ENCODE measurements at places on chromosomes 7 and 10.

GRCh38 chr7:92282930-92283329, 37.2 kb downstream of the ANKIB1 start:
- DNase-seq, result no peak

- DNase-seq, result peak; percentile 51
Measured at GRCh38 chr7:43585562-43585961, 2.7 kb downstream of the STK17A start.

DNA sequence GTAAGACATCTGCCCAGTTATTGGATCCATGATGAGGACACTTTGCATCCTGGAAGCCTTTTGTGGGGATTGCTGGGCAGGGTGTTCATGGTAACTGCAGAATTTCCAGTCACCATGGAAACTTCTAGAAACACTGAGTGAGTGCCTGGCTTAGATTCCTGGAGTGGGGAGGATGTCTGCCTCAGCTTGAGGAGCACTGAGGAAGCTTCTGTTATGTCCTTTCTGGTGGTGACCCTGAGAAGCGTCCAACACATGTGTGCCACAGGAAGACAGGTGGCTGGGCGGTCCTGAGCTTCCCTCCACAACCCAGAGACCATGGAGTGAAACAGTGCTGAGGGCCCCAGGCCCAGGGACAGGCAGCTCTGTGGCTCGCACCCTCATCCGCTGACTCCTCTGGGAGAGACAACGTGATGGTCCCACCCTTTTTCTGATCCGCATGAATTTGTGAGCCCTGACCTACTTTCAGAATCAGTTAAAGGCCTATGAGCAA, 191.8 kb upstream of the CXCL12 start:
- no peak for DNase-seq

DNA sequence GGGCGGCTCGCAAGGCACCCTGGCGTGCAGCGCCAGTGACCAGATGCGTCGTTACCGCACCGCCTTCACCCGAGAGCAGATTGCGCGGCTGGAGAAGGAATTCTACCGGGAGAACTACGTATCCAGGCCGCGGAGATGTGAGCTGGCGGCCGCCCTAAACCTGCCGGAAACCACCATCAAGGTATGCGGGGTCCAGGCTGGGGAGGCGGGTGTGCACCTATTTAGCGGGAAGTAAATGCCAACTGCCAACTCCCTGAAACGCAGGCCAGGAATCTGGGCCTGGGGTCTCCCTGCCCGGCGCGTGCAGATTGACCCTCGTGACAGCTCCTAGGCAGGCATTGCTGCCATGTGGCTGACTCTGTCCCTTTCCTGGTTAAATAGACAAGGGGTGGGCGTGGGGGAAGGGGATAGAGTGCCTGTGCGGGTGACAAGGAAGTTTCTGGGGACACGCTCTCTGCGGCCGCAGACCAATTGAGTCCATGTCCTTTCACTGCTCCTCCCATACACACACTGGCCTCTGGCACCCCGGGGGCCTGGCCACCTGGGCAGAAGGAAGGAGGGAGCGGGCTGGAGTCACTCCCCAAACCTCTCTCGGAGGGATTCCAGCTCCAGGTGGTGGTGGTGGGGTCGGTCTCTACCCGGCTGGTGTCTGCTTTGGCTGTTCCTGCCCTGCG, 2.7 kb downstream of the EVX1 start:
- no peak for DNase-seq

GRCh38 chr10:37552881-37553280, 304.5 kb downstream of the ZNF248 start:
- DNase-seq, result no peak

GRCh38 chr10:74206746-74207145, 55.7 kb downstream of the ADK start:
- no peak for DNase-seq

- no peak for DNase-seq
Measured at GRCh38 chr10:7102557-7103349, 308.1 kb downstream of the SFMBT2 start.

DNA sequence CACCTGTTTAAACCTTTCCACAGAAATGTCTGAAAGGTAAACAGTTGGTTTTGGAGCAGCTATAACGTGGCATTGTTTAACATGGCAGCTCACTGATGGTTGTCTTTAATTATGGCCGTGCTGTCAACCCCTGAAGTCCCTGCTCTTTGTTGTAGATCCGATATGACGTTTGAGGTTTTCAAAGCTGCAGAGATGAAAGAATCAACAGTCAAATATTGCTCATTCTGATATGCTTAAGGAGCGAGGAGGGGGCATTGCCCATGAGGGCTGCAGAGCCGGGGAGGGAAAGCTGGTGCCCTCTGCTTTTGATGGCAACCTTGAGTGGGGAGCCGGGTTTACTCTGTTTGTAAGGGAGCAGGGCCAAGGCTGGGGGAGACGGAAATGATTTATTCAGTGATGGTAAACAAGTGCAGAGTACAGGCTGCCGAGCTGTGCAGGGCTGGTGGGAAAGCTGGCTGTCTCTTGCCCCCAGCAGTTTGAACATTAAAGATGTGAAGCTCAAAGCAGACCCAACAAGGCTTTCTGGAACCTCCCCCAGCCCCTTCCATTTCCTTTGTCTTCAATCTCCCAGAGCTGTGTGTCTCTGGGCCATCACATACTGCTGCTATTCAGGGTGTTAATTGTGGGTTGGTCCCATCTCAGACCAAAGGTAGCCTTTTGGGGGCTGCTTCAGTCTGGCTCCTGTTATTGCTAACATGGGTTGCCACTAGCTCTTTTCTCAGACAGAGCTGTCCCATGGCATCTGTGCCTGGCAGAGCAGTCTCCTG, 345.5 kb downstream of the LRMDA start:
- DNase-seq, result no peak

GRCh38 chr10:95821720-95822119, 65.8 kb downstream of the ENTPD1 start:
- DNase-seq, result no peak

DNA sequence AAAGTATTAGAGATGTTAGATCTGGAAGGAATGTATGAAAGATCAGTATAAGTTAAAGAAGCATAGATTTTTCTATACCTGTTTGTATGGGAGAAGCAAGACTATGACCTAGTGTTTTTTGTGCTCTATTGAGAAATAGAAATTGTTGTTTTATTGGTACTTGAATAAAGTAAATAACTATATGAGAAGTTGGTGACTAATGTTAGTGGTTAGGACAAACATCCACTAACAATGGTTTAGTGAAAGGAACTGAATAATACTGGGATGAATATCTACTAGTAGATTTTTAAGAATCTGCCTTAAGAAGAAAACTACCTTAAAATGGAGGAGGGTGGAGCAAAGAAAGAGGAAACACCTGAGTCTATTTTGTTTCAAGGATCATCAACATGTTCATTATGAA, 521.1 kb upstream of the POT1 start:
- no peak for DNase-seq

GRCh38 chr10:101569622-101570427, 18.2 kb downstream of the POLL start:
- peak; percentile 66 for DNase-seq

GRCh38 chr10:24886290-24886680, 66.1 kb downstream of the PRTFDC1 start:
- DNase-seq, result no peak

GRCh38 chr7:45969940-45970339, 48.9 kb upstream of the IGFBP3 start:
- DNase-seq, result no peak

GRCh38 chr10:105509517-105509916, 868.4 kb downstream of the SORCS3 start:
- DNase-seq, result no peak

GRCh38 chr7:45888185-45888992, at the start of gene IGFBP1:
IGFBP1 (plus strand) TSS chr7:45888488; CDS start chr7:45888653, 165 bp downstream.
- no peak for DNase-seq

DNA sequence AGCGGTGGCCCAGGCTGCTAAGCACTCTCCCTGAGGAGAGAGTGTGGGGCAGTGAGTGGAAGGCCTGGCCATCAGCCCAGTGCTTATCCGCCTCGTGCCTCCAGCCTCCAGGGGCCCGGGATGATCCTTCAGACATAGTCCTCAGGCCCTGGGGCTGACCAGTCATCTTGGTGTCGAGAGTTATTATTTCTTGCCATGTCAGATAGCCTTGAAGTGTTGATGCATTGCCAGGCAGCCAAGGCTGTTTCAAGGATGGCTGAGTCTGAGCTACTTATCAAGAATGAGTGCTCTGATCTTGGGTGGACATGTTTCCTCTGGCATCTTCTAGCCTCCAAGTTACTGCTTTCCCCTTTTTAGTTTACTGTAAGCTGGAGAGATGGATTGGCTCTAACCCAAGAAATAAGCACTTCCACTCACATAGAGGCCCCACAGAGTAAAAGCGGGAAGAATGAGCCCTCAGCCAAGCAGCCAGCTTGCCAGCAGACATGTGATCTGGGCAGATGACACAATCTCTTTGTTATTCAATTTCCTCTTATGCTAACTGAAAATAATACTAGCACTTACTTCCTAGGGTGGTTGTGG, 136.5 kb upstream of the NAMPT start:
- DNase-seq, result no peak

DNA sequence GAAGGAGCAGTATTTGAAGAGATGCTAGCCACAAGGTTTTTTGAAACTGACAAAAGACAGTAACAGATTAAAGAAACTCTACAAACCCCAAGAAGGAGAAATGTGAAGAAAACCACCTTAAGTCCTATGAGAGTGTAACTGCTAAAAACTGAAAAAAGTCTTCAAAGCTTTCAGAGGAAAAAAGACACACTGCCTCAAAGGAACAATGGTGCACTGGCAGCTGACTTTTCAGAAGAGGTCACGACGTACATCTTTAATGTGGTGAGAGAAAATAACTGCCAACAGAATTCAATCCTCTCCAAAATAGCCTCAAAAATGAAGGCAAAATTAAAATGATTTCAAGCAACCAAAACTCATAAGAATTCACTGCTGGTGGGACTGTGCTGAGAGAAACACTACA, 94.0 kb downstream of the VIPR2 start:
- no peak for DNase-seq

- no peak for DNase-seq
Measured at GRCh38 chr10:121437596-121437995, 160.6 kb downstream of the FGFR2 start.

- no peak for DNase-seq
Measured at GRCh38 chr10:44335330-44336021, 49.4 kb downstream of the CXCL12 start.

DNA sequence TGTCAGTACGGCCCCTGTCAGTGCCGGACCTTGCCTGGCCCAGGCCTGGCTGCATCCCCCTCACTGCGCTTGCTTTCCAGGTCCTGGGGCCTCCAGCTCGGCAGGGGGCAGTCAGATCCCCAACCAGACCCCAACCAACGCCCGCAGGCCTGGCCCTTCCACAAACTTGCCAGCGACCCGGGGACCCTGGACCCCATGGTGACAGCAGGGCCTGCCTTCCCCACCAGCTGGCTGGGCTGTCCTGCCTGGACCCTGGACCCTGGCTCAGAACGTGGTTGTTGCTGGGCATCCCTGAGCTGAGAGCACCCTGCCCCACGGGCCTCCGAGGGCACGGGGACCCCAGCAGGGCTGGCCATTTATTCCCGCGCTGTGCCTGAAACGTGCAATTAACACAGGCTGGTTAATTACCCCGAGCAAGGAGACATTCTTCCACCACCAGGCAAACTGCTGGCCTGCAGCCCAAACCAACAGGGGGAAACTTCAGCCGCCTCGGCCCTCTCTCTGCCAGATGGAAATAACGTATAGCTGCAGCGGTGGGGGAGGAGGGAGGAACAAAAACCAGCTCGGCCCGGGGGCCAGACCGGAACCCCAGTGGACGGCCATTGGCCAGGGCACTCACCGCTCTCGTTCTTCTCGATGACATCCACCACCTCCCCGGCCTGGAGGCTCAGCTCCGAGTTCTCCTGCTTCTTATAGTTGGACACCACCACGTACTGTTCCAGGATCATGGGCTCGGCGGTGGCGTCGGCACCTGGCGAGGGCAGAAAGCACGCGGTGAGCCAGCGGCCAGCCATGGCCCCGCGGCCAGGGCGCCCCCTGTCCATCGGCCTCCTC, 167.1 kb downstream of the NEURL1 start:
- DNase-seq, result no peak

GRCh38 chr10:11687779-11688447, 54.3 kb upstream of the ECHDC3 start:
- no peak for DNase-seq

- DNase-seq, result no peak
Measured at GRCh38 chr10:72258617-72259016, 15.1 kb upstream of the DDIT4 start.

DNA sequence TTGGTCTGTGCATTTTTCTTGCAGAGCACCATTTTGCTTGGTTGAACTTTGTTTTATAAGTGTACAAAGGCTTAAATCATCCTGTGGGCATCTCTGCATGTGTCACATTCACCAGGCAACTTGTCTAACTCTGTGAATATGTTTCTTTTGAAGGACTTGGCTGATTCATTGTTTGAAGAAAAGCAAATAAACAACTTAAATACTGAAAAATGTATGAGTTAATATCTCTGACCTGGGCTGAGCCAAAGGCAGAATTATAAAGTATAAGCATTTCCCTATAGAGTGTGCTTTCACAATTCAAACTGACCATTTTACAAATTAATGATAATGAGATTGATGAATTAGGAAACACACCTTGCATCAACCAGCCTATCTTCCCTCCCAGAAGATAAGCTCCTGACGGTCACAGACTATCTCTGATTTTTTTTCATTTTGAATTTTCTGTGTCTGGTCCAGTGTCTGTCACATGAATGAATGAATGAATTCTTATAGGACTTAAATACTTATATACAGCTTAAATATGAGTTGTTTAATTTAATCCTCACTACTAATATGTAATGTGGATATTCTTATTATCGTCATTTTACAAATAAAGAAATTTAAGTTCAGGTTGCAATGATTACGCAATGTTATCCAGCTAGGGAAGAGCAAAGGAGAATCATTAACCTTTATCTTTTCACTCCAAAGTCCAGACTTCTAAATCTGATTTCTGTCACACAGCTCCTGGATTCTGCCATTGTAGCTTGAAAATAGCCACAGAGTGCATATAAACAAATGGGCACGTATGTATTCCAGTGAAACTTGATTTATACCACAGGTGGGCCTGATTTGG, 182.0 kb upstream of the PHYHIPL start:
- no peak for DNase-seq

- DNase-seq, result no peak
Measured at GRCh38 chr7:110647266-110647665, 443.7 kb upstream of the LRRN3 start.

DNA sequence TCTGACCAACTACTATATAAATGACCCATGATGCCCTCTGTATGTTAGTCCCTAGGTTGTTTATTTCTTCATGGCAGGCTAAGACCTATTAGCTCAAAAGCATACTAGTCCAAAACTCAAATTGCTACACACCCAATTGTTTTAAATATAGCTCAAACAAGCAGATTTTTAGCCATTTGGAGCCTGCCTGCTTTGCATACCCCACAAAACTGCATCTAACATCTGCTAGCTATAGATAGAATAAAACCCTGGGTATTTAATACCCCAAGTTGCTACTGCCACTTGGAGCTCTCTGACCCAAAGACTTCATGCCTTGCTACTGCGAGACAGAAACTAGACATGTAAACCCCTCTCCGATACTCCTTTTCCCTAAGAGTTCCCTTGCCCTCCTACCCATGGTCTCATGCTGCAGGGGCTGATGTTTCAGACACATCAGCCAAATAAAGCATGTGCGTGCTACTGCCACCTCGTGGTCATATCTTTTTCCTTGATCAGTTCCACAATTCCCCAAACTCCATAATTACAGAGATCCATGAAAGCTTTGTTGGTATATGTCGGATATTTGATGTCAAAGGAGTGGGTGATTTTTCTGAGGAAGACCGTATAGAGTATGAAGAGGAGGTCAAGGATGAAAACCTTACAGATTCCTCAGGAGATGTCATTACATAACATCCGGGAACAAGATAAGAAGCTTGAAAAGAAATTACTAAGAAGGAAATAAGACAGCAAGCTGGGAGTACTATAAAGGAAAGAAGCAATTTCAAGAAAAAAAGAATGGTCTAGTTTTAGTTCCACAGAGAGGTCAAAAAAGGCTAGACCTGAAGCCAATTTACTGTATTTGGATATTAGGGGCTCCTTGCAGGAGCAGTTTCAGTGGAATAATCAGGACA, 386.6 kb downstream of the SH2D4B start:
- no peak for DNase-seq

Measured in T-helper 1 cell (primary cell).